ENCODE measurements at places on chromosomes 12 and 14. TPM values are rescaled to one million over a fixed set of nuclear protein-coding genes. Genes with fewer than 3 reads are reported as not detected.

The ERBB3 gene
- total RNA-seq, result 0.97 TPM

The SIX1 gene
- total RNA-seq, result not detected

The PLEKHD1 gene
- total RNA-seq, result not detected

The ZNF385A gene
- 1.0 TPM for total RNA-seq

The CACNA1C gene
- 0.14 TPM for total RNA-seq

The JPH4 gene
- total RNA-seq, result 0.74 TPM

The DYRK4 gene
- total RNA-seq, result 40.1 TPM

The IL25 gene
- total RNA-seq, result not detected

The EML1 gene
- 0.36 TPM for total RNA-seq

The RTN1 gene
- total RNA-seq, result not detected

The C3AR1 gene
- total RNA-seq, result 2.7 TPM

The KLRC4 gene
- 2.4 TPM for total RNA-seq

The LPAR5 gene
- total RNA-seq, result 7.3 TPM

The DDX54 gene
- total RNA-seq, result 145 TPM

The CLEC12A gene
- total RNA-seq, result 0.14 TPM

The CLEC1A gene
- total RNA-seq, result not detected

The ASCL1 gene
- total RNA-seq, result not detected

The TWF1 gene
- 24.3 TPM for total RNA-seq

The HECTD1 gene
- total RNA-seq, result 78.6 TPM

The EFS gene
- not detected for total RNA-seq

All from activated naive CD8-positive, alpha-beta T cell treated with anti-CD3 and anti-CD28 coated beads for 36 hours (primary cell).